NCI-H187 treated with DMSO at 0.1 percent for 48 hours (cell line): ENCODE measurements at places on chromosomes 6 and 20.

GRCh38 chr20:10074513-10074912 is 39.7 kb downstream of the ANKEF1 start:
- no peak for DNase-seq

GRCh38 chr6:168014428-168014827 is 17.0 kb downstream of the KIF25 start:
- no peak for DNase-seq

DNA sequence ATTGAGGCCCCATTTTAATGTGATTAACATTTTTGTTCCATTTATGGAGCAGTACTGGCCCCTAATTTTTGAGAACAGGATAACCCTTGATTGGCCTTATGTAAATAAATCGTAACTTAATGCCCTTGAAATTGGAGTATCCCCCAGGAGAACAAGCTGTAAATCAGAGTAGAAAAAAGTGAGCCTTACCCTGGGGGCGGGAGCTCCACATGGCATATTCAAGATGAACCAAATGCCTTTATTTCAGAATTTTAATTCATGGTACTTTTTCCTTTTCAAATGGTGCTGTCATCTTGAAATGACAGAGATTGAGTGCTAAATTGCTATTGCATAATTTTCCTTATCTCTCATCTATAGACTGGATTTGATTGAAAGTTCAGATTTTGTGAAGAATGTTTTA is 809.5 kb upstream of the FLRT3 start:
- DNase-seq, result no peak

DNA sequence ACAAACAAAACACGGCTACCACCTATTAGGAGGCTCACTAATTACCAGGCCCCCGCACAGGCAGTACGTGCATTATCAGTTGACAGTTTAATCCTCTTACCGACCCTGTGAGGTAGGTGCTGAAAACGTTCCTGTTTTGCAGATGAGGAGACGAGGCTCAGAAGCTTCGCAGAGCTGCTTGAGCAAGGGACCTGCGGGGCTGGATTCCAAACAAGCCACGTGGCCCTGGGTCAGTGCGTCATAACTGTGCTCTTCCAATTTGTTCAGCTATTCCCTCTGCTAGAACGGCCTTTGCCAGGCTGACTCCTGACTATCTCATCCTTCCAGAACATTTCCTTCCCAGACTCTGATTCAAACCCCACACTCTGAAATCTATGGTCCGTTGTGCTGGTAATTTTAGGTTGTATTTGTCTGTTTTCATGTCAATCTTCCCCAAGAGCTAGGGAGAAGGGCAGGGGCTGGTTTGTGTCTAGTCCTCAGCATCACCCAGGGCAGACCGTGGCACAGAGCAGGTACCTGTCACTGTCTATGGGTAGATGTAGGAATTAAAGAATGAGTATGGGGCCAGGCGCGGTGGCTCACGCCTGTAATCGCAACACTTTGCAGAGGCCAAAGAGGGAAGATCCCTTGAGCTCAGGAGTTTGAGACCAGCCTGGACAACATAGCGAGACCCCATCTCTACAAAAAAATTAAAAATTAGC is 28.8 kb upstream of the TLDC2 start:
- no peak for DNase-seq

GRCh38 chr6:20154753-20155152 is 57.5 kb downstream of the MBOAT1 start:
- no peak for DNase-seq

DNA sequence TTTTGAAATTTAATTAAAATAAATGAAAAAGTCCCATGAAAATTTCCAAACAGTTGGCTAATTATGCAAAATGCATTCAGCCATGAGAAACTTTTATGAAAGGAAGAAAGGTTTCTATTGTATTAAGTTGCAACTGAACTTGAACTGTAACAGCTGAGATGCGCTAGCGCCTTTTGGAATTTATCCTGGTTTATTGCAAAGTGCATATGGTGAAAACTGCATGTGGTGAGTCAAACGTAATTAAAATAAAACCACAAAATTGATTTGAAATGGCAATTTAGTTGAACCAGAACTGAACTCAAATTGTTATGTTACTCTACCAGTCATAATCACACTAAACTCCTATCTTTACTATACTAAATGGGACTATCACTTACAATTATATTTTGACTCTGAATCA is 46.4 kb upstream of the COL21A1 start:
- DNase-seq, result no peak

- DNase-seq, result no peak
Measured at GRCh38 chr20:19817017-19817416, 59.0 kb downstream of the RIN2 start.

DNA sequence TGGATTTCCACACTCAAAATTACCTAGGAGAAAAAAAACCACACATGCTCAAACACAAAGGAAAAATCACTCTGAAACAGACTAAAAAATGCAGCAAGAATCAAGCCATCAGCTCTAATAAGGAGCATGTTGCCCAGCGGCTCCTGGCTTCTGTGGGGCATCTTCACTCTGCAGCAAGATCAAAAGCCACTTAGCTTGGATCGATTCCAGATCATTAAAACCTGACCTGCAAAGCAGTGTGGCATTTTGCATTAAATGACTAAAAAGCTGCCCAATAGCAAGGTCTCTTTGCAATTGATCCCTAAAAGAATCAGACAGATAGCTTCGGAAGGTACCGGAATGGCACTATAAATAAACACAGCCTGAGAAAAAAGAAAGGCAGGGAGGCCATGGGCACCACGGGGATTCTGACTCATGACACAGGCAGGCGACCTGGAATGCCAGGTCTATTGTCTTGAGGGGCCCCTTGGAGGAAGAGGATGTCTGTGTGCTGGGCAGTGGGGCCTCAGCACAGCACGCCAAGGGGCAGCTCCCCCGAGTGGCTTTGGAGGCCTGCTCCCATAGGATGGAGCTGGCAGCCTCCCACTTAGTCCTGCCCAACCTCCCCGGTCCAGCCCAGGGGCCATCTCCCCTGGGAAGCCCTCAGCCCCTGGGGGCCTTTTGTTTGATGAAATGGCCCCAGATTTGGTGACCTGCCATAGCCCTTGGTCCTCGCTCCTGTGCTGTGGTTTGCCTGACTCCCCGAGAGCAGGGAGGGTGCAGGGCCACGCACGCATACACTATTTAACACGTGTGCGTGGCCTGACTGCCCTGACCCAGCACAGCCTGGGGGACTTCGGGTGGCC is 7.6 kb downstream of the LEMD2 start:
- DNase-seq, result no peak

GRCh38 chr20:62711703-62712101 is 3.1 kb downstream of the NTSR1 start:
- DNase-seq, result no peak

DNA sequence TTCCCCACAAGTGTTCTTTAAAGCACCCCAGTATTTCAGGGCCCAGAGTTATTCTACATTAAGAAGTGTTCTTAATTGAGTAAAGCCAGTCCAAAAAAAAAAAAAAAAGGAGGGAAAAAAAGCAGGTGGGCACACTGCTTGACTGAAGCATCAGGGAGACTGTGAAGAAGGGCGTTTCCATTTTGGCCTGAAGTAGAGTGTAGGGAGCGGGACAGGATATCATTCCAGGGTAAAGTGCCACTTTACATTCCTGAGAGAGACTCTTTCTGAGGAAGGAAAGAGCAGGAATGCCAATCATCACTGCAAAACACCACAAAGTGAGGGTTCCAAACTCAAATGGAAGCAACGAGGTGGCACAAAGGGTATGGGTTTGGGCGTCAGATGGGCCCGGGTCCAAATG is 54.1 kb upstream of the BEND6 start:
- no peak for DNase-seq
